ENCODE measurements at places on chromosomes 3 and 15. TPM values are rescaled to one million over a fixed set of nuclear protein-coding genes. Genes with fewer than 3 reads are reported as not detected.

DNA sequence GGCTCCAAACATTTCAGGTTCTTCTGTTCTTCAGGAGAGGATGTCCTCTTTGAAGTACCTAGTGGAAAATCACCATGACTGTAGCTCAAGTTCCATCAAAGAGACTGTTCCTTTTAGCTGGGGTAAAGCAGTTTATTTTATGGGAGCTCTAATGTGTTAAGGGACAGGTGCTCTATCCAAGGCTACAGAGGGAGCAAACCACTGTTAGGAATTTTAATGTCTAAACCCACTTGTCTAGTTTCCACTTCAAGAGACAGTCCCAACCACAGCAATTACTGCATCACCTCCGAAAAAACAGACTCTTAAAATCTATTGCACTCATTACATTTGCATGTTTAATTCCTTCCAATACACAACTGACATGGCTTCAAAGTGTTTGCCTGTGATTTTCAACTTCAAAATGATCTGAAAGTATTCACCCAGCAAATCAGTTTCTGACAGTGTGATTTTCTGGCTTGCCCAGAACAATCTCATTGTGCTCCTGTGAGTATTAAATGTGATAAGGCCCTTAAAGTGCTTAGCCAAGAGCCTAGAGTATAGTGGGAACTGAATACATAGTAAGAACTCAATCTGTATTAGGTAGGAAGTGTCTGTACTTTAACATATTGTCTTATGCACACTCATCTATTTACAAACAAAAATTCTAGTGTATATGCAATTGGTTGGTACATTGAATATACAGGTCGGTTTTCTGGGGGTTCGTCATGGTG, 266.5 kb upstream of the CCDC54 start:
- DNase-seq: no peak

DNA sequence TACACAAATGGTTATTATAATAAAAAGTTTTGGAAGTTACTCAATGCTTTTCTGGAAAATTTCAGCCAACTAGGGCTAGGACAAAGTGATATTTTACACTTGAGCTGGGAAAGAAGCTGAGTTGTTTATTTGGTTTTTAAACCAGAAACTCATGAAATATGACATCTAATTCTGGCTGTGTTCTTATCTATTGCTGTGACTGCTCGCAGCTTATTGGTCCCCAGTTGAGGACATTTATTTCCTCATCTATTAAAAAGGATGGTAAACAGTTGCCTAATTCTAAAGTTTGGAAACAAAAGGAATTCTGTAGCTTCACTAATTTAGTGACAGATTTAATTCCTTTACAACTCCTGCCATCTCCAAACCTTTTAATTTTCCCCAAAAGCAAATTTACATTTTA, 487.6 kb upstream of the IL12A start:
- DNase-seq: no peak

Gene MAPKAPK3
- total RNA-seq: 12.4 TPM

Gene TYRO3
- total RNA-seq: 33.7 TPM

Gene SOX14
- 0.39 TPM for total RNA-seq

Data from spinal cord (tissue), 10 donors.